HT1080 (cell line): ENCODE measurements at places on chromosomes 1 and 21.

GRCh38 chr1:21361506-21361905, 71.2 kb upstream of the ECE1 start:
- no peak for DNase-seq

DNA sequence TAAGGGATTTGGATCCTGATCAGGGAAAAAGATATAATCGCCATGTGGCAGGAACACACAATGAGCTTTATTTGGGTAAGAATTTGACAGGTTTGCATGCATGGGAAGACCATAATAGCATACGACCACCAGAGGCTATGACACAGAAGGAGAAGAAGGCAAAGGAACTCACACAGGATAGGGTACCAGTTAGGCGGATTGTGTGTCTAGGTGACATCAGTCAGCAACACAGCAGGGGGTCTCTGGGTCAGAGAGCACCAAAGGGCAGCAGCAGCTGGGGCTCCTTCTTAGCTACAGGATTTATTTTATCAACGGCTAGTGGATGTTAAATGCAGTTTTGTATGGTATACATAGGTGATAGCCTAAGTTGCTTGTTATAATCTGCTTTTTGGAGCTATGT, 551.3 kb downstream of the KCNT2 start:
- no peak for DNase-seq

- no peak for DNase-seq
Measured at GRCh38 chr1:101153692-101154091, 83.1 kb upstream of the S1PR1 start.

GRCh38 chr1:206672844-206673758, 11.6 kb upstream of the MAPKAPK2 start:
- DNase-seq, result no peak

- no peak for DNase-seq
Measured at GRCh38 chr1:107443027-107443426, 302.2 kb downstream of the NTNG1 start.
